ENCODE measurements at places on chromosomes 1 and 21. TPM values are rescaled to one million over a fixed set of nuclear protein-coding genes. Genes with fewer than 3 reads are reported as not detected.
A peak's percentile ranks its signal among the peaks of the same experiment; 100 is the strongest.

DNA sequence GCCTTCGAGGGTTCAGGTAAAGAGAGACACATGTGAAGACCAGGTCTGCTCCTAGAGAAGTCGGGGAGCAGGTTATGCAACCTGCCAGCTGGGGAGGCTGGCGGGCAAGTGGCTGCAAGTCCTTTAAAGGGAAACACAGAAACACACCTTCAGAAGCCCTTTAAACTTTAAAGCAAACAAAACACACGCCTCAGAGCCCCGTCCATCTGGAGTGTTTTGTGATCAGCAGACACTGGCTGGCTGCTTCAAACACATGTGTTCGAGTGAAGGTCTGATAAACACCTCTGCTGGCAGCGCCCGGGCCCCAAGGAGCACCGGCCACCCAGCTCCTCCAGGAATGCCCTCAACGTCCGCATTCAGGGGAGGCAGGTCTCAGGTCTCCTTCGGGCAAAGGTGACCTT, 15.2 kb downstream of the RIPK4 start:
- no peak for DNase-seq

DNA sequence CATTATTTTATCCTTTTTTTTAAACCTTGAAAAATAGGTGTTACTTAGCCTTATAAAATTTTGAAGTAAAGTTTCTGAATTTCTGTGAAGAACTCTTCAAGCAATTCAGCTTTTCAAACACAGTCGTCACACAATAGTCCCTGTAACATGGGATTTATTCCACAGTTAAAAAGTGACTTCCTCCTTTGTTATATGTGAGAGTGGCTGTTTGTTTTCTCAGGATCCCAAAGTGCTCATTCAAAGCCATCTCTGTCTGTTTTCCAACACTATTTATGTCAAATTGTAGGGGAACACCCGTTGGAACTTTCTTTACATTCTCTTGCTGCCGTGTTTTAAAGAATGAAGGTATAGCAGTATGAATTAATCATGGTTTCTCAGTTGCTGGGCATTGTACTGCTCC, 80.8 kb upstream of the GPR52 start:
- no peak for DNase-seq

- DNase-seq: no peak
Measured at GRCh38 chr1:229479660-229480399, 28.3 kb downstream of the NUP133 start.

GRCh38 chr1:159854116-159854692, 8.3 kb downstream of the VSIG8 start:
- no peak for DNase-seq

GRCh38 chr1:173005196-173005864, 45.4 kb downstream of the TNFSF18 start:
- DNase-seq: no peak

GRCh38 chr1:53359225-53359933, 31.5 kb upstream of the LRP8 start:
- no peak for DNase-seq

- no peak for DNase-seq
Measured at GRCh38 chr21:44347911-44348451, 5.4 kb upstream of the TRPM2 start.

GRCh38 chr1:36463803-36464604, at the start of gene MRPS15:
Gene MRPS15 (minus strand): TSS chr1:36464384. CDS start chr1:36464275, 109 bp downstream.
- peak; percentile 95 for DNase-seq

- peak; percentile 76 for DNase-seq
Measured at GRCh38 chr21:35005077-35005476, 44.0 kb downstream of the RUNX1 start.

DNA sequence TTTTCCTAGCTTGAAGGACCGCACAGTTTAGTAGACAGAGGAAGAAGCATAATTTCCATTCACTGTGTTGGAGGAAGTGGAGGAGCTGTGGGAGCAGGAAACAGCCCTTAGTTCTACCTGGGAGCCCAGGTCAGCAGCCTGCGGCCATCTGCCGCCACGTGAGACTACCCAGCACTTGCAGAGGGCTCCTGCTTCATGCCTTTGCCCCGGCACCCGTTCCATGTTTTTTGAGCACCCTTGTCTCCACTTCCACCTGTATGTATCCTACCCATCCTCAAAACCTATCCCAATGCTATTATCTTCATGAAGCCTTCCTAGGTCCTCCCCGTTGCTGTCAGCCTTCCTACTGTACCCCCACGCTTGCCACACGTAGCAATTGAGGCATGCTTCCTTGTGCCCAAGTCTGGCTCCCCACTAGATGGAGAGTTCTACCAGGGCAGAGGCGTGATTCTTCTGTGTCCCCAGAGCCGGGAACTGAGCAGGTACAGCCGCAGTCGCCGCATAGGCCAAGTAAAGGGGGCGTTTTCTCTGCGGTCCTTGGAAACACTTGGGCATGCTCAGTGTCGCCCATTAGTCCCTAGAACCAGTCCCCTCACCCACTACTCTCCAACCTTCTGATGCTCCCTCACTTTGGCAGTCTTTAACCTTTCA, 1.9 kb downstream of the SLC6A9 start:
- no peak for DNase-seq

DNA sequence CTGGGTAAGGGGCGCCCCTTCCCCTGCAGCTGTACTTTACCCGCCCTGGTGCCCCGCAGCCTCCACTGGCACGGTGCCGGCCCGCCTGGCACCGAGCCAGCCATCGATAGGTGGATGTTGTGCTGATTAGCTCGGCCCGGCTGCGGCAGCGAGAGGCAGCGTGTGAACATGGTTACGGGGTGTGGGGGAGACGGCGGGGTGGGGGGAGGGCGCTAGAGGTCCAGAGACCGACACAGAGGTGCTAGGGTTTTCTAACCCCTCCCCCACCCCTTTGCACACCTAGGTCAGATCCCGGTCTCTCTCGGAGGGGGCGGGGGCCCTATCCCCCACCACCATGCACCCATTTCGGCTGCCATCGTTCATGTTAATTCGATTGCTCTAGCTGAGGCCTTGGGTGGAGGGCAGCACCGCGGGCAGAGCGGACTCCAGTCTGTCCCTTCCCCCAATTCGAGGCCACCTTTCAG, 6.7 kb downstream of the EFNA4 start:
- DNase-seq: no peak

GRCh38 chr1:207745285-207745684, 6.6 kb upstream of the CD46 start:
- peak; percentile 21 for DNase-seq

- no peak for DNase-seq
Measured at GRCh38 chr1:110094931-110095654, 17.1 kb upstream of the UBL4B start.

DNA sequence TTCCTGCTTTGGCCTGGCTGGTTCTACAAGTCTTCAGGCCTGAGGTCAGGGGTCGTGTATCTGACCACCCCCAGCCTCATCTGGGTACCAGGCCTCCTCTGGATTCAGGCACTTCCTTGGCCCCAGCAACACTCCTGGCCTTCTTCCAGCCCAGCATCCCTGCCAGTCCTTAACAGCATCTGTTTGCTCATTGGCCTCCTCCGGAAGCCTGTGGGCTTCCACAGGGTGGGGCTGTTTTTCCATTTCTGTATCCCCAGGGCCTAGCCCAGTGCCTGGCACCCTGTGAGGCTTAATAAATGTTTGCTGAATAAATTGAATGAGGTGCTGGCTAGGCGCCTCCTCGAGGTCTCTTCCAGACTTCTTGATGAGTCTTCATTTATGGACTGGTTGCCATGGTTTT, 21.5 kb upstream of the GPR37L1 start:
- no peak for DNase-seq

TIAM1 gene
- 9.2 TPM for total RNA-seq

FAM163A gene
- total RNA-seq: not detected

CYP4A22 gene
- total RNA-seq: not detected

OPTC gene
- total RNA-seq: not detected

MIXL1 gene
- not detected for total RNA-seq

TGFB2 gene
- total RNA-seq: 5.3 TPM

PLEKHN1 gene
- 0.28 TPM for total RNA-seq

CBR3 gene
- 12.8 TPM for total RNA-seq

S100A3 gene
- total RNA-seq: 2.9 TPM

CHIA gene
- total RNA-seq: not detected

CNN3 gene
- 552 TPM for total RNA-seq

CNKSR1 gene
- total RNA-seq: 0.28 TPM

LCE3D gene
- total RNA-seq: not detected

ADGRB2 gene
- 2.2 TPM for total RNA-seq
